Urinary bladder (tissue), 4 donors: ENCODE measurements at places on chromosomes 6 and 20.

DNA sequence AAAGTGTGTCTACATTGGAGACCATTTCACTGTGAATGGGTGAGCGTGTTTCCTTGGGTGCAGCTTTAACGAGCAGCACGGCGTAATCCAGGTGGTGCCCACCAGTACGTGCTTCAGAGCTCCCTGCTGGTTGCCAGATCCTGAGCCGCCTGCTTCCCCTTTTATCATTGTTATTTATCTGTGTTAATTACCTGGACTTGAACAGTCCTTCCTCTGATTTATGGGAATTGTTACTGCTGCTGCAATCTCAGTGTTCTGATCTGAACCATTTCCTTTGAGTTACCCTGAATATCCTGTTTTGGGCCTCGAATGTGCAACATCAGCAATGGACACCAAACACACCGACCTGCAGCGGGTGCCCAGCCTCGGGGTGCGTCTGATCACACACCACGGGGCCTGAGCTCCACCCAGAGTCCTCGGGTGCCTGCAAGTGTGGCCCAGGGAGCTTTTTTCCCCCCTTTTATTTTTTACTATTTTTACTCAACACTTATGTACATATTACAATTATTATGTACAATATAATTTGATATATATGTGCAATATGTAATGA is 81.3 kb downstream of the RPP40 start:
- DNase-seq, result no peak

GRCh38 chr6:80477591-80477990 is 371.1 kb downstream of the BCKDHB start:
- no peak for DNase-seq

DNA sequence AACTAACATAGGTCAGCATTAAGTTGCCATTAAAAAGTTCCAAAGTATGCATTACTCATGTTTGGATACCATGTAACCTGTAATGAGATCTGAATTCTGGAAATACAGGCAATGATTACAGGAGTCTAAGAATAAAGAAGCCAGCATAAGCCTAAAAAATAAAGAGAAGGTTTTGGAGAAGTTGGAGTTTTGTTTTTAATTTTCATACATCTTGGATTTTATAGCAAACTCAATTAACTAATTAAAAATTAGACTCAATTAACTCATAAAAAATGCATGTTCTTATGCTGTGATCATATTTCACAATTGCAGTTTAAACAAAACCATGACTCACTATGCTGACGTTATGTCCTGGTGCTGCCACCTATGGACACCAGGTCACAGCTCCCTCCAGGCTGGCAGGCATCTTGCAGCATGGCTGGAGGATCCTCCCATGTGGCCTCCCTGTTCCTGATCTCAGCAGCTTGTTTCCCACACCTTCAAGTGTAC is 648.8 kb upstream of the AGPAT4 start:
- no peak for DNase-seq

GRCh38 chr6:132484680-132485018 is 28.3 kb downstream of the STX7 start:
- no peak for DNase-seq

GRCh38 chr20:60228255-60228654 is 270.0 kb downstream of the CDH26 start:
- no peak for DNase-seq
